H4 (cell line): ENCODE measurements at places on chromosomes 3 and 15. TPM values are rescaled to one million over a fixed set of nuclear protein-coding genes. Genes with fewer than 3 reads are reported as not detected.

DNA sequence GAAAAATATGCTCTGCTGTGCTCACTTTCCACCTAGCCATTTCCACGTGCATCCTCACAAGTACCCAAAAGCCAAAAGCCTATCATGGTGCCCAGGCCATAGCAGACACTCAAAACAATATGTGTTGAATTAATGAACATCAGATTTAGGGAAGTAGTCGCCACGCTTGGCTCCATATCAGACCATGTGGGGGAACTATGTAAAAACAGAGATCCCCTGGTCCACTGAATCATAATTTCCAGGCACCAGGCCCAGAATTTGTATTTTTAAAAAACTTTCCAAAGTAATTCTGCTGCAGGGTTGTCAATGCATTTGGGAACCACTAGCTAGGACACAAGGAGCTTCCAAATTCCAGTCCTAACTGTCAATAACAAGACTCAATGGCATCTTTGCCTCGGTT is 77.3 kb downstream of the CNTN3 start:
- DNase-seq, result no peak

DNA sequence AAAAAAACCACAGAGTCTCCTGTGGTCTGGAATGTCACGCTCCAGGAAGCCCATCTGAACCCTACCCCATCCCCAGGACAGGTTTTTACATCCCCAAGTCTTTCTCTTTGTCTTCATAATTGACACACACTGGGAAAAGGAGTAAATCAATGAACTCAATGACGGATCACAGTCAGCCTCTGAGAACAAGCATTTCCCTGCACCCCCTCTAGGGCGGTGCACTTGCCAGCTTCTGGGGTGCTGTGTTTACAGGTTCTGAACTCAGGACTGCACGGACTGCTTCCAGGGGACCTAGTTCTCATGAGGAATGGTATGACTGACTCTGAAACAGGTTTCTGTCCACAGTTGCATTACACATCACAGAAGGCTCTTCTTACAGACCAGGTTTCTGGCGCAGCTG is 81.1 kb downstream of the NUP210 start:
- no peak for DNase-seq

GRCh38 chr3:111534701-111535100 is 7.3 kb upstream of the CD96 start:
- peak; percentile 22 for DNase-seq

- no peak for DNase-seq
These were observed 16.5 kb downstream of the PLXNA1 start for GRCh38 chr3:126999383-126999782.

Gene TLR9
- total RNA-seq, result not detected in 2 replicates

DNA sequence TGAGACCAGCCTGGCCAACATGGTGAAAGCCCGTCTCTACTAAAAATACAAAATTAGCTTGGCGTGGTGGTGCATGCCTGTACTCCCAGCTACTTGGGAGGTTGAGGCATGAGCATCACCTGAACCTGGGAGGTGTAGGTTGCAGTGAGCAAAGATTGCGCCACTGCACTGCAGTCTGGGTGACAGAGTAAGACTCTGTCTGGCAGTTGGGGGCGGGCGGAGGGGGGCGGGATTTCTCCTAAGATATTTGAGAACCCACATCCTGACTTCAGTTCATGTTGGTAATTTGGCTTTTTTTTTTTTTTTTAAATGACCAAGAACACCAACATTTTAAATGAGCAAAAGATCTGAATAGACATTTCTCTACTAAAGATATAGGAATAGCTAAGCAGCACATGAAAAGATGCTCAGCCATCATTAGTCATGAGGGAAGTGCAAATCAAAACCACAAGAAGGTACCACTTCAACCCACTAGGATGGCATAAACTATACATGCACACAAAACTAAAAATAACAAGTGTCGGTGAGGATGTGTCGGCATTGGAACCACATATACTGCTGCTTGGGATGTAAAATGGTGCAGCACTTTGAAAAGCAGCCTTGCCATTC is 75.6 kb upstream of the LMOD3 start:
- DNase-seq, result no peak

Gene WDR5B
- 7.9 and 10.9 TPM in 2 replicates for total RNA-seq

Gene CTXN2
- not detected in 2 replicates for total RNA-seq

Gene MYEF2
- total RNA-seq, result 0.86 and 2.7 TPM in 2 replicates

- no peak for DNase-seq
These were observed 82.9 kb downstream of the ARRDC4 start for GRCh38 chr15:98043160-98044014.

Gene C2CD4A
- total RNA-seq, result not detected in 2 replicates

Gene C15orf62
- total RNA-seq, result 0.45 TPM in 1 of 2 replicates, not detected in the other

DNA sequence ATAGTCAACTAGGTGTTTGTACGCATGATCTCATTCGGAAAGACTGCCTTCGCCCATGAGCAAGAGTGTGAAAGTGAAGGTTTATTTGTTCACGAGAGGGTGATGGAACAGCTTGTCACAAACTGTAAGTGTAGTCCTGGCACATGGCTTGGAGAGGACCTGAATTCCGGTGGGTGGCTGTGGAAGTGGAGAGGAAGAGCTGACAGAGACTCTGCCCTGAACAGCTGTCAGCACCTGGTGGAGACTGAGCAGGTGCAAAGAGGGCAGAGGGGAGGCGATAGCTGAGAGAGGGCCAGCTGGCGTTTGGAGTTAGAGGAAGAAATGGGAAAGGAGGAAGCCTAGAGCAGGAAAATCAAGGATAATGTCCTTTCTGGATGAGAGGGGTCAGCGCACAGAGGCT is 155.7 kb downstream of the EEFSEC start:
- no peak for DNase-seq

GRCh38 chr3:30657914-30658313 is 51.5 kb downstream of the TGFBR2 start:
- no peak for DNase-seq

DNA sequence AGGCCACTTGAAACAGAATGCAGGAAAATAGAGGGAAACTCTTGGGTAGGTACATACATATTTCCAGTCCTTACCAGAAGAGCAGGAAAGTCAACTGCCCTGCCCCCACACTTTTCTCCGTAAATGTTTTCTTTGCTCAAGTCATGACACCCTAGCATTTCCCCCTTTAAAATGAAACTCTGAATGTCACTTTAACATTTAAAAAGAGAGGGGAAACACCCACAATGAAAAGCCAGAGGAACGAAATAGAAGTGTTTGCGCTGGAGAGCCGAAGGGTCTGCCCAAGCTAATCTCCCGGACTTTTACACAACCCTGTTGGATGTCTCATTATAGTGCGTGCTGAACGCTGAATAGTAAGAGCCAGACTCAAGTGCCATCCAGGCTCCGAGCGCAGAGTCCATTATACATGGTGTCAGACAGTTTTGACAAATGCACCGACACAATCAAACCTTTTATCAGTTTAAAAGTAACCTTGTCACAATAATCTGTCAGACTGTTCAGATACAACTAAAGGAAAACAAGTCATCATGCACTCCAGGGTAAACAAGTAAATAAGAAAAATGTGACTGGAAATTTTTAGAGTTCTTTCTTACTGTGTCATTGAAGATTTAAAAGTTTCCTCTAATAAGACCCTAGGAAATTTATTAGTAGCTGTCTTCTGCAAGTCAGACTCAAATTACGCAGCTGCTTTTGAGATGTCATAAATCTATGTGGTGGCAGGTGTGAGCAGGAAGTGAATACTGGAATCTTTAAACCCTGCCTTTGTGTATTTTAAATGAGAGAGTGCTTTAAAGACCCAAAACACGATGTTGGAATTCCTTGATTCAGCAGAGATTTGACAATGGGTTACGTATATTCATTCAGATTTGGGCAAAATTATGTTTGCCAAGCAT is 159.8 kb downstream of the RBMS3 start:
- DNase-seq, result no peak

- no peak for DNase-seq
These were observed 20.7 kb upstream of the OTOL1 start for GRCh38 chr3:161475905-161476304.

- DNase-seq, result no peak
These were observed 19.6 kb downstream of the B4GALT4 start for GRCh38 chr3:119220970-119221667.

Gene AADACL2
- total RNA-seq, result not detected in 2 replicates

DNA sequence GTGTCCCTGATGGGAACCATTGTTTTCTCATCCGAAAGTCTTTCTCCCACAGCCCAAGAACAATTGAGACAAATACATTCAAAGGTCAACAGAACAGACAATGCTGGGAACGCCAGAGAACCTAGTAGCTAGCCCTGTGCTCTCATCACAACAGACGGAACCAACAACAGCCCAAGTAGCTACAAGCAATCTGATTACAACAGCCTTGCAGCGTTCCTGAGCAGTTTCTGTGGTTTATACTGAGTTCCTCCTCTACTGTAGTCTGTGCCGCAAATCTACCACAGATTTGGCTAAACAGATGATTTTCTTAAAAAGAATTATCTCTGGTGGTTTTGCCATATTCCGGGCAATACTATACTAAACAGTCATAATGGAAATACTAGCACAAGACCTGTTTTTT is 435.6 kb downstream of the MECOM start:
- peak; percentile 84 for DNase-seq

Gene ADAMTSL3
- total RNA-seq, result 0.17 TPM in 1 of 2 replicates, not detected in the other

Gene UQCC5
- total RNA-seq, result 1.5 and 102 TPM in 2 replicates

- no peak for DNase-seq
These were observed 58.9 kb upstream of the GATA2 start for GRCh38 chr3:128551867-128552266.

Gene C3orf80
- 0.15 TPM in 1 of 2 replicates, not detected in the other for total RNA-seq

Gene KLHDC8B
- total RNA-seq, result 2.0 and 2.5 TPM in 2 replicates

GRCh38 chr3:118097226-118097625 is 937.4 kb downstream of the IGSF11 start:
- DNase-seq, result no peak

DNA sequence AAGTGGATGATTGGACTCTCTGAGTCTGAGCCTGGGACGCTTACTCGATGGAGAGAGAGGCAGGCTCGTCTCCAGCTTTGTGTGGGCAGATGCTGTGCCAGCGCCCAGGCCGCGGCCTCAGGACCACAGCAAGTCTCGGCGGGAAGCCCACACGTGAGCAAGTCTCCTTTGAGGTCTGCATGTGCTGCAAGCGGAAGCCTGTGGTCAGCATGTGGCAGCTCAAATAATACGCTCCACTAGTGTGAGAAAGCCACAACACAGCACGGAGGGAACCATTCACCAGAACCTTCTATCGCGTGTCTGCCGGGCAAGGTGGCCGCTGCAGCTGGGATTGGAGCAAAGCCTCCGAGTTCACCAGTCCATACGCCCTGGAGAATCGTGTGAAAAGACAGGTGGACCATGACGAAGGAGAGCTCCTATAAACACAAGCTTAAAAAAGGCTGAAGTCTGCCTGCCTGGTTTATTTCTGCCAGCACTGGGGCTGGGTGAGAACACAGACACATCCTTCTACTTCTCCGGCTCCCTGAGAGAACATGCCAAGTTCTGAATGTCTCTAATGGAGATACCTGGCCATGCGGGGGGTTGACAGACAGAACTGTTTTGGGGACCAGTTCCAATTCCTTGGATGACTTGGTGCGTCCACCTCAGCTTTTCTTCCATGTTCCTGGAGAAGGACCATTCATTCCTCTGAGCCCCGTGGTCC is 82.0 kb upstream of the LRIG1 start:
- peak; percentile 23 for DNase-seq

Gene CLDN1
- total RNA-seq, result 0.12 and 0.14 TPM in 2 replicates

DNA sequence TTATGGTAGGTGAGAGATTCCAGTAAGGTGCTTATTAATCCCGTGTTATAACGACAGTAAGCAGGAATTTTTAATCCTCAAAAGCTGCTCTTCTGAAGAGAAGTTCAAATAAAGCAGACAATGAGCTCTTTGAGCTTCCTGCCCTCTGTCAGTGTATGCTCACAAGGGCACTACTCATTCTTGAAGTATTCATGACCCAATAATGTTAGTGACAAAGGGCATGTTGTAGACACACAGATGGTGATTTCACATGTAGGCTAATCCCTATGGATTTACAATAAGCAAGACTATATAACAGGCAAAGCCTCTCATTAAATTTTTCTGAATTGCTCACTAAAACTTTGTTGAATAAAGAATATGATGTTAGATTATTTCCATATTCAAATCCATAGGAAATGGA is 578.6 kb downstream of the RSL24D1 start:
- no peak for DNase-seq

GRCh38 chr3:194057570-194058188 is 78.3 kb upstream of the HES1 start:
- DNase-seq, result no peak

GRCh38 chr15:72511536-72511935 is 37.4 kb downstream of the ARIH1 start:
- DNase-seq, result no peak

Gene TNNC1
- total RNA-seq, result 1.3 TPM in 1 of 2 replicates, not detected in the other

GRCh38 chr3:188209740-188210139 is 55.8 kb downstream of the LPP start:
- DNase-seq, result no peak

- DNase-seq, result no peak
These were observed 5.0 kb downstream of the THBS1 start for GRCh38 chr15:39585871-39586301.

DNA sequence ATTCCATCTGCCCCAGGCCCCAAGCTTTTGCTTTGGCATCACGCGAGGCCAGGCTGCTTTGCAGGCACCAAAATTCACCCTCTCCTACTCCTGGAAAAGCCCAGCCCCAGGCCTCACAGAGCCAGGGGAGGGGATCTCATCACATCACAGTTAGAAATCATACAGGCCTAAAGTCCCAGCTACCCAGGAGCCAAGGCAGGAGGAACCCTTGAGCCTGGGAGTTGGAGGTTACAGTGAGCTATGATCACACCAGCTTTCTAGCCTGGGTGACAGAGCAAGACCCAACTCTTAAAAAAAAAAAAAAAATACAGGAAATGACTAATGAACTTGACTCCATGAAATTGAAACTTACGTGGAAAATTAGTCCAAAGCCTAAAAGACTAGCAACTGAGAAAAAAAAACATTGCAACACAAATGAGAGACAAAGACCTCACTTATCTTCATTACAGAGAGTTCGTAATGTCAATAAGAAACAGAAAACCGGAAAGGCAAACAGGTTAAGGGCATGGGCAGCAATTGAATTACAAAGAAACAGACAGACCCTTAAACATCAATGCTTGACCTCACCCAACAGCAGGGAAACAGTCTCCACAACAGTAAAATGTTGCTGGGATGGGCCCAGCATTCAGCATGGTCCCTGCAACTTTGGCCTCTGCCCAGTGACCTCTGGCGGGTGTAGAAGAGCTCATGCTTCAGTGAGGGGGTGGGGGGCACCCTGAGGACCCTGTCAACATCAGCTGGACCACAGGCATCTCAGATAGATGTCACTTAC is 151.5 kb downstream of the LRRK1 start:
- DNase-seq, result peak; percentile 76

Gene MASP1
- 6.0 and 10.2 TPM in 2 replicates for total RNA-seq

Gene SUMF1
- total RNA-seq, result 39.7 and 45.4 TPM in 2 replicates

GRCh38 chr15:90294159-90294558 is 28.7 kb downstream of the NGRN start:
- DNase-seq, result no peak

Gene CAMP
- total RNA-seq, result 0.15 TPM in 1 of 2 replicates, not detected in the other

- no peak for DNase-seq
These were observed 68.0 kb upstream of the ONECUT1 start for GRCh38 chr15:52857937-52858781.
